ENCODE measurements at places on chromosomes 7 and 10. TPM values are rescaled to one million over a fixed set of nuclear protein-coding genes. Genes with fewer than 3 reads are reported as not detected.

Gene ANKIB1
- 51.8 TPM for total RNA-seq

Gene SAP25
- 0.96 TPM for total RNA-seq

Gene C10orf53
- not detected for total RNA-seq

Gene PLXNA4
- 26.2 TPM for total RNA-seq

Gene FGFBP3
- total RNA-seq: 0.66 TPM

Gene CYP2C9
- not detected for total RNA-seq

Gene CYTH3
- total RNA-seq: 46.4 TPM

Gene ENTPD1
- 18.4 TPM for total RNA-seq

Gene TMEM176B
- total RNA-seq: 75.5 TPM

Gene COL28A1
- total RNA-seq: 5.7 TPM

Gene CHN2
- 17.1 TPM for total RNA-seq

Gene GJD4
- not detected for total RNA-seq

Gene ASB10
- total RNA-seq: not detected

Gene STAG3
- 3.3 TPM for total RNA-seq

Gene LIPF
- not detected for total RNA-seq

Gene PWWP2B
- 13.4 TPM for total RNA-seq

Gene AS3MT
- 3.7 TPM for total RNA-seq

Gene PIP
- total RNA-seq: 140 TPM

Gene CYP26C1
- total RNA-seq: 0.16 TPM

Gene ADAM22
- total RNA-seq: 7.5 TPM

Gene TMEM225B
- total RNA-seq: 2.0 TPM

Data from breast epithelium (tissue), 4 donors.